Stimulated activated CD4-positive, alpha-beta T cell treated with anti-CD3 and anti-CD28 coated beads, Interleukin-2, amount 100 ng/mL, for 24 hours (primary cell): ENCODE measurements at places on chromosomes 16 and 17.

DNA sequence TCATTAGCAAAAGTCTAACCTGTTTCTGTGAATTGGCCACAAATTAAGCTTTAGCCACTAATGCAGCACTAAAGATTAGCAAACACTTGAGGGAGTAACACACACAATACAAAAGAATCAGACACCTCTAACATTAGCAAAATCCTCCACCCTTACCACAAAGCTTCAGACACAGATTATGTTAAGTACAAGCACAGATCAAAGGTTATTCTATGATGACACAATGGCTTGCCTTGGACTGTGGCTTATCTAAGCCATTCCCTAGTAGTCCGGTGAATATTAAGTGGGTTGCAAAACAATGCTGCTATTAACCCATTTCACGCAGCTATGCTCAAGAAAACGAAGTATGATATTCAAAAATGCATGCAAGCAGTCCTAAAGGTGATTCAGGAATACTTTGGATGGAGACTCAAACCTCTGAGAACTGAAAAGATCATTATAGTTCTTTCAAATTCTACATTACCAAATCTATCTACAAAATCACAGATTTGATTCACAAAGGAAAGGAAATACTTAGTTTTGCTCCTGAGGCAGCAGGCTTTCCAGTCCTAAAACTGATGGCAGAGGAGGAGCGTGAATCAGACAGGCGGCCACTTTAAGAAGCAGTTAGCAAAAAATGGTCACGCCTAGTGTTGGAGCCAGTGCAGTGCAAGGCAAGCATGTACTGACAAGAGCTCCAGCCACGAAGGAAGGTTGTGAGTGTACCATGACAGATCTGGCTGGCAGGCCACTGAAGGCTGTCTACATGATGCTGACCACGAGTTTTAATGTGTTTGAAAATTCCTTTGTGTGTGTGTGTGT is 67.2 kb downstream of the PARN start:
- DNase-seq: no peak

DNA sequence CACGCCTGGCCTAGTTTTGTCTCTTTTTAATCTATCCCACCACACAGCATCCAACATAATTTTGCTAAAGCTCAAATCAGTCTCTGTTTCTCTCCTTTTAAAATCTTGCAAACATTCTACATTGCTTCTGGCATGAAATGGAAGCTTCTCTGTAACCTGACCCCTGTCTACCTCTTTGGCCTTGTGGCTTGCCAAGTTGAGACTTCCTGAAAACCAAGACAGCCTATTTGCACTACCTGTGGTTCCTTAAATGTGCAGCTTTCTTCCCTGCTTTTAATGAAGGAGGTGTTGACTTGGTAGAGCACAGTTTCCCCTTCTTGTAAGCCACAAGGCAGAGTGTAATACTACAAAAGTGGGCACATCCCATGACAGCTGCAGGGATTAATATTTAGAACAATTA is 6.0 kb upstream of the CCL3 start:
- DNase-seq: no peak

- DNase-seq: no peak
These were observed 29.2 kb upstream of the WFIKKN2 start for GRCh38 chr17:50806141-50806643.

GRCh38 chr17:2282297-2282873 is 21.2 kb downstream of the SMG6 start:
- DNase-seq: no peak

DNA sequence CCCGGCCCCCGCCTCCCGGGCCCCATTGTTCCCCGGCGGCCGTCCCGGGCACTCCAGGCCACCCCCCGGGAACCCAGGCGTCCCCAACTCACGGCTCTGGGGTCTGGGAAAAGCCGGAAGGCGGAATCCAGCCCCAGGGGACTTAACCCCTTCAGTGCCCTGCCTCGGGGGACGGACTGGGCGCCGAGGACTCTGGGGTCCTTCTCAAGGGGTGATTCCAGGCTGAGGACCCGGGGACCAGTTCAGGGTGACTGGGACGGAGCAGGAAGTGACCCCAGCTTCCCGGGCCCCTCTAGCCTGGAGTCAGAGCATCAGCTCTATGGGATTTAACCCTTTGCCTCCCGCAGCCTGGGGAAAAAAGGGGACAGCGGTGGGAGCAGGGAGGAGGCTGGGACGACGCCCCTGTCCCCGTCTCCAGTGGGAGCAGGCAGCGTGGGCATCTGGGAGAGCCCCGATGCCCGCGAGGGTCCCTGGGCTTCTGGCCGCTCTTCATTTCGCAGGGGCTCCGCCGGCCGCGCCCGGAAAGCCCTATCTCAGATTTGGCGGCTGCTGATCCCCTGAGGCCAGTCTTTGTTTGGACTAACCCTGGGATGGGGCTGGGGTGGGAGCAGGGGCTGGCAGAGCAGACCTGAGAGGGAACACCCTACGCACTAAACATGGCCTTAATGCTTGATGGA is at the start of gene ZNF629:
TSS of gene ZNF629 (minus strand) at position 270 of the 677 bp plus-strand sequence. CDS start 2,723 bp downstream, outside the sequence.
- DNase-seq: peak; percentile 44

DNA sequence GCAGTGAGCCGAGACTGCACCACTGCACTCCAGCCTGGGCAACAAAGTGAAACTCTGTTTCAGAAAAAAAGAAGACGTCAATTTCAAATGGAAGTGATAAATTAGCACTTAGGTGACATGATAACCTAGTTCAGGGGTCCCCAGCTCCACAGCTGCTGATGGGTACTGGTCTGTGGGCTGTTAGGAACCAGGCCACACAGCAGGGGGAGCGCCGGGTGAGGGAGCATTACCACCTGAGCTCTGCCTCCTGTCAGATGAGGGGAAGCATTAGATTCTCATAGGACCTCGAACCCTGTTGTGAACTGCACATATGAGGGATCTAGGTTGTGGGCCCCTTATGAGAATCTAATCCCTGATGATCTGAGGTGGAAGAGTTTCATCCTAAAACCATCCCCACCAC is 253.0 kb downstream of the FOXL1 start:
- no peak for DNase-seq

DNA sequence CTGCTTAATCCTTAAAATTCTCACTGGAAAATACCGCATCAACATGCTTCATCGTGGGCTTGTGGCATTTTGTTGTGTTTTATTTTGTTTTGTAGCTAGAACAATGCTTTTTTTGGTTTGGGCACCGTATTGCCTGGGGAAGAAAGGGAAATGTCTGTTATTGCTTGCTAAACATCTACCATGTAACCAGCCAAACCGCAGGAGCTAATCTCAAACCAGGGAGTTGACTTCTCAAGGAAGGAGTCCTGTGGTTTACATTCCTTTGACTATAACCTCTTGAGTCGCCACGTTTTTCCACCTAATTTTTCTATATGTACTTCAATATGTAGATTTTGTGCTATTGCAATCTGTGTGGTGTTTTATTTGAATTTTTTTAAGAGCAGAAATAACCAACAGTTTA is 593.5 kb upstream of the SOX9 start:
- no peak for DNase-seq

- DNase-seq: no peak
These were observed 32.8 kb downstream of the GPT2 start for GRCh38 chr16:46916980-46917379.

DNA sequence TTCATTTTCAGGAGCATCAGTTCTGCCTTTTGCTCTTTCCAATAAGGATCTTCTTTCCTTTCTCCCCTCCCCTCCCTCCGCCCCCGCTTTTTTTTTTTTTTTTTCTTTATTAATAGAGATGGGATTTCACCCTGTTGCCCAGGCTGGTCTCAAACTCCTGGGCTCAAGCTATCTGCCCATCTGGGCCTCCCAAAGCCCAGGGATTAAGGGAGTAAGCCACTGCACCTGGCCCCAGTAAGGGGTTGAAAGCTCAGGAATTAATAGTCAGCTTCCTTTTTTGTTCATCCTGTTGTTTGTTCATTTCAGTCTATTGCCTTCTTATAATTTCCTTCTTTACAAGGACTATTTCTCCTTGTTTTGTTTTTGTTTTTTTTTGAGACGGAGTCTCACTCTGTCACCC is 7.9 kb upstream of the C17orf58 start:
- no peak for DNase-seq

GRCh38 chr16:4053301-4053845 is 62.9 kb downstream of the ADCY9 start:
- DNase-seq: no peak

DNA sequence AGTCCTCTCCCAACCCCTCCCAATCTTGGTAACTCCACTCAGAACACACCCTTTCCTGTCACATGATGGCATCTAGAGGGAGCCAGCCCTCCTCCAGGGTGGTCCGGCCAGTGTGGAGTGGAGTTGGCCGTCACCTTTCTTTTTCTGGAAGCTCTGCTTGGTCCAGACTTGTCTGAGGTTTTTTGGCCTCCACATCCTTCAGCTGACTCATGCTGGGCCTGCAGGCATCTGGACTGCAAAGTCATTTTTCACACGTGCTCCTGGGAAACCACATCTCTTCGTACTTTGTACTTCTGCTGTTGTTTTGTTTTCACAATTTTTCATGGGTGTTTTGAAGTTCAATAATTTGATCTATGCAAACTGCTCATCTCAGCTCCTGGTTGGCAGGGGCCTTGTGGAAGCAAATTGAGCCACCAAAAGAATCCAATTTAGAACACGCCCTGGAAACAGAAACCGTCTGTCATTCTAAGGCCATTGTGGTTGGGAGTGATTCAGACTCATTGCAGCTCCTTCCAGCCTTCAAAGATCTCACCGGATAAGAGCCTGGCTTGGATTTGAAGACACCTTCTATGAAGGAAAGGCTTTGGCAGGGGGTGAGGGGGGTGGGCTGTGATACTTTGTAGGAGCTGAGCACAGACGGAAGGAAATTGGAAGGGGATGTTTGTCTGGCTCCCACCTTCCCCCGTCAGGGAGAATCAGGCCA is 42.4 kb upstream of the NF1 start:
- no peak for DNase-seq

GRCh38 chr17:81967244-81967532 is 6.2 kb upstream of the NOTUM start:
- no peak for DNase-seq

- DNase-seq: no peak
These were observed 103.3 kb upstream of the ZFHX3 start for GRCh38 chr16:73151225-73151624.

GRCh38 chr17:78049609-78050008 is 78.9 kb downstream of the TMC6 start:
- no peak for DNase-seq

- no peak for DNase-seq
These were observed 21.9 kb downstream of the GLYR1 start for GRCh38 chr16:4825196-4825595.

GRCh38 chr17:38343608-38344419 is at the start of gene GPR179:
Gene GPR179 (minus strand): TSS chr17:38343956. CDS start chr17:38343789, 167 bp downstream.
- no peak for DNase-seq

DNA sequence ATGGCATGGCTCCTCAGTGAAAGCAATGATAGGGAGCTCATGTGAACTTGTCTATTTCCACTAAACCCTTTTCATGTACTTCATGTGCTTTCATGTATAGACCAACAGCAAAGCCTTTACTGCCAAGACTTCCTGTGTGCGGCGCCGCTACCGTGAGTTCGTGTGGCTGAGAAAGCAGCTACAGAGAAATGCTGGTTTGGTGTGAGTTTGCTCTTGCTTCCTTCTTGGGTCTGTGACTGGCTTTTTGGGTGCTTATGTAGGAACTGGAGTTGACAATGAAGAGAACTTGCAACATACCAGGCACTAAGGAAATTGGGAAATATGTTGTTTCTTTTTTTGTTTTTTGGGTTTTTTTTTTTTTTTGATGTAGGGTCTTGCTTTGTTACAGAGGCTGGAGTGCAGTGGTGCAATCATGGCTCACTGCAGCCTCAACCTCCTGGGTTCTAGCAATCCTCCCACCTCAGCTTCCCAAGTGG is 5.7 kb downstream of the SNX11 start:
- DNase-seq: peak; percentile 37

DNA sequence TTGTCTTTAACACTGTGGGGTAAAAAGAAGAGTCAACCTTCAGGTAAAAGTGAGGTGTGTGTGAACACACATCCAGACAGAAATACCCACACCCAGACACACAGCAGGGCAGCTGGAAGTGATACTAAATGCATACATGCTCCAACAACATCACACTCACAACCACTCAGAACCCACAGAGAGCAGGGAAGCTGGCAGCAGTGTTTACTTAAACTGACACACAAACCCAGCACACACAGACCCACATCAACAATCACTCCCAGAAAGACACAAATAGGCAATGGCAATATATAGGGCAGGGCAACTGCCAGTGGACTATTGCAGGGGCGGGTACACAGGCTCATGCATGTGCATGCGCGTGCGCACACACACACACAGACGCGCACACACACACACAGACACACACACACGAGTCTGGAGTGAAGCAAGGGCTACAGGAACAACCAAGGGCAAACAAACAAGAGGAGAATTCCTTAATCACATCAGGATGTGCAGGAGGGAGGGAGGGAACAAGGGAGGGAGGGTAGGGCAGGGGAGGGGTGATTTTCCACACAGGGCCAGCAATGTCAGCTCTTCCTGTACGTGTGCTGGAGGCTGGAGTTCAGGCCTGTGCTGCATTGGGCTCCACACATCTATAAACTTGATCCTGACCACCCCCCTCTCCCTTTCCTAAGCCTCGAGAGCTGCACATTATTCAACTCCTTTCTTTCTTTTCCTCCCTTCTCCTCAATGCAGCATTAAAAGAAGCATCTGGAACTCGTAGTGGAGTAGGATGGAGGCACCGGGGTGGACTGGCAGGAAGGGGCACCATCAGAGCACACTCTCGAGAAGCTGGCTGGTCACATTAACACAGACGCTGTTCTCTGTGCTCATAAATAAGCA is 30.1 kb downstream of the HIC1 start:
- no peak for DNase-seq

DNA sequence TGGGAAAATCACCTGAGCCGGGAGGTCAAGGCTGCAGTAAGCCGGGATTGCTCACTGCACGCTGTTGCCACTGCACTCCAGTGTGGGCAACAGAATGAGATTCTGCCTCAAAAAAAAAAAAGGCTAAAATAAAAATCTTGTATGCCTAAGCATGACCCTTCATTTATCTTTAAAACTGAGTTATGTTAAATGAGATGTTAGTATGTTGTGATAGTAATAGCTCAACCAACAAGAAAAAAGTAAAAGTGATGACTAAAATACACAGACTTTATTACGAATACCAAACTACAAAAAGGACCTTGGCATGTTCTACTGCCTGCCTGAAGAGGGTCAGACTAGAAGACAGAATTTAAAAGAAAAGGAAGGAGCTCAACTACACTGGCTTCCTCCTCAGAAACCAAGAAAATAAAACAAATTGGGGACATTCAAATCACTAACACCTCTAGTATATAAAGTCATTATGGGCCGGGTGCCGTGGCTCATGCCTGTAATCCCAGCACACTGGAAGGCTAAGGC is 4.4 kb downstream of the SMURF2 start:
- no peak for DNase-seq

- no peak for DNase-seq
These were observed 99.0 kb downstream of the BMERB1 start for GRCh38 chr16:15533386-15533785.

- DNase-seq: peak; percentile 69
These were observed 477 bp downstream of the NTAN1 start for GRCh38 chr16:15055141-15056053.
